ENCODE measurements at places on chromosomes 2 and 18.

DNA sequence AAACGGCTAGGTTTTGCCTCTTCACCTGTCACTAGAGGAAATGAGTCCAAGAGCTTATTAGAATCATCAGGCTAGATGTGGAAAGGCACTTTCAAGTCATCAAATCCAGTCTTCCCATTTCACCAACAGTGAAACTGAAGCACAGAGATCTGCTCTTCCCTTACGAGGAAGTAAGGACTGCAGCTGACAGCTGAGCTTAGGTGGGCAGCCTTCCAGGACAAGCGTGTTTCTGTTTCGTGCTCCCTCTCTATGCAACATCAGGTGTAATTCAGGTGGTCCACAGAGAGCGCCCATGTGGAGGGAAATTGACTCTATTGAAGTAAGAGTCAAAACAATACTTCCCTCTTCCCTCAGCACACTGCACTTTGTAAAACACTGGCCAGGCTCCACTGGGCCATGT, 5.5 kb downstream of the CYRIA start:
- no peak for DNase-seq

DNA sequence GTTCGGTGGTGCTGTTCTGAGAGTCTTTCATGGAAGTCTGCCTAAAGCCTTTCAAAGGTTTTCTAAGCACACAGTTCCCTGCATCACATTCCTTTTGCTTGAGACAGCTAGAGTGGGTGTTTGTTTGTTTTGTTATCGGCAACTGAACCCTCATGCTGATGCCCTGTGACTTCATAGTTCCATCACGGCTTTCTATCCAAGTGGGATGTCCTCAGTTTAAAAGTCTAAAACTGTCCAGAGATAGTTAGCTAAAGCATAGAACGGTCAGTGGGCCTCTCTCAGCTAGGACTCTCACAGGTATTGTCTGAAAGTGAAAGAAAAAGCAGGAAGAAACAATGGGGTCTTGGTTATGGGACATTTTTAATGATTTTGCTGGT, 337.3 kb downstream of the OSR1 start:
- DNase-seq = peak; percentile 82

DNA sequence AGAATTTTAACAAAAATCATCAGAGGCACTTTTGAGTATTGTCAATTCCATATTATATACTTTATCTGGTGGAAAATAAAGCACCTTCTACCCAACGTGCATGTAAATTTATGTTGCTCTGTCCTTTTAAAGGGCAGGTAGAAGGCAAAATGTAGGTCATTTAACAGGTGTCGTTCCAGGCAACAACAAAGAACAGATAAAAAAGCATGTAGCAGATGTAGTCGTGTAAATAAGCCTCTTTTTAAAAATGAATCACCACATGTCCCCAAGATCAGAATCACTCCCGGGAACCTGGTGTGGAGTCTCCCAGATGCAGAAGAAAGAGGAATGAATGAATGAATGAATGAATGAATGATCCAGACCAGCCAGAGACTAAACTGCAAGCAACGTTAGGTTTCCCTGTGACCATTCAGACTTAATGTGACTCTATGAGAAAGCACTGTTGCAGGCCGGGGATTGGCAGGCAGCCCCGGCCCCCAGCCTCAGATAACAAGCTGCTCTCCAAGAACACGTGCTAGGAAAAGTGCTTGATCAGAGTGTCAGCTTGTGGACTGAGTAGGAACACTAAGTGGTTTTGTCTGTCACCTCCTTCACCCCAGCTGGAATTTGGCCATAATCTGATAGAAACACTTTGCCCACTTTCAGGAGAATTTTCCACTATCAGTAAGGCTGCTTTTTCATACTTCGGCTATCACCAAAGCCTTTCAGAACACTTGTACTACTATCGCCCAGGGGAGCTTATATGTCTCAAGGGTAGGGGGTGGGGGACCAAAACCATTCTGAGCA, 100.6 kb downstream of the CDK15 start:
- no peak for DNase-seq

GRCh38 chr2:237558961-237559641, 7.3 kb upstream of the PRLH start:
- peak; percentile 17 for DNase-seq

DNA sequence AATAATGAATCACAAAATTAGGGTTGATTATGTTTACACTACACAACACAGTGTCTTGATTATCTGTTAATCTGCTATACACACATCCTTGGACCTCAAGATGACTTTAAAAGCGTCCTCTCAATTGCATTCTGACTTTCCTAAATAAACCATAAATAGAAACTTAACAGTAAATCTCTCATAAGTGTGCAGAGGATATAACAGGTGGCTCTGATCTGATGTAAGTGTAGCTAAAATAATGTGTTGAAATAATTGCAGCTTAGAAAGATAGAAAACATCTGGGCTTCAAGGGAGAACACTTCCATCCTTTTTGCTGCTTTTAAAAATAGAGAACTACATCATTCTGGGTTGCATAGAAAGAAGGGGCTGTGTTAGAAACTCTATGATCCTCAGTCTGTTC, 78.4 kb upstream of the EFEMP1 start:
- no peak for DNase-seq

DNA sequence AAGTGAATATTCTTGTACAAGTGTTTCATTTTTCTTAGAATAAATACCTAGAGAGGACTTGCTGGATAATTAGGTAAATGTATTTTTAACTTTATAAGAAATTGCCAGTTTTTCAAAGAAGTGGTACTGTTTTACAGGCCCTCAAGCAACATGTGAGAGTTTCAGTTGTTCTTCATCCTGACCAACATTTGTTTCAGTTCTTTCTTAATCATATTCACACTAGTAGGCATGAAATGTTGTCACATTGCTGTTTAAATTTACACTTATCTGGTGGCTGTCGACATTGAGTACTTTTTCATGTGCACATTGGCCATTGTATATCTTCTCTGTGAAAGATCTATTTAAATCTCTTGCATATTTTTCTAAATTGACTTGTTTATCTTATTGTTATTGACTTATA, 178.1 kb downstream of the ACOXL start:
- no peak for DNase-seq

- DNase-seq = no peak
Observed at GRCh38 chr18:3494245-3494526, 44.2 kb downstream of the TGIF1 start.

DNA sequence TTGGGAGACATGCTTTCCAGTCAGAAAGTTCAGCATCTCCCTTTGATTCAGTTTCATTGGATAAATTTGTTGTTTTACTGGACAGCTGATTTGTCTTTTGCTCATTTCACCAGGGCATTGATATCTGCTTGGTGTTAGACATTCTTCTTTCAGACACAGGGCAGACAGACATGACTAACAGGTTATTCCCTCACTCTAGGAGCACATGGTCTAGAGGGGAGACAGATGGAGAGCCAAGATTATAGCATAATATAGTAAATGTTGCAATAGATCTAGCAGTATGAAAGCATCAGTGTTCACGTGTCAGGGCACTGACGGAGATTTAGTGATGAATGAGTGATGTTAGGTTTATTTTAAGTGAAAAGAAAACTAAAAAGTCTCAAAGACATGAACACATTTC, 187.0 kb upstream of the CYRIA start:
- no peak for DNase-seq

- DNase-seq = no peak
Observed at GRCh38 chr2:45882707-45883602, 231.5 kb downstream of the PRKCE start.

Measured in GM04503 (cell line).